Smooth muscle cell of the coronary artery (primary cell): ENCODE measurements at places on chromosomes 11 and 22. TPM values are rescaled to one million over a fixed set of nuclear protein-coding genes. Genes with fewer than 3 reads are reported as not detected.

Gene MDK
- 6.9 and 60.1 TPM in 2 replicates for total RNA-seq

Gene P2RY2
- total RNA-seq, result 2.0 TPM in 1 of 2 replicates, not detected in the other

Gene FOLR1
- total RNA-seq, result not detected in 2 replicates

Gene OR8G5
- total RNA-seq, result not detected in 2 replicates

Gene A4GALT
- 16.8 and 31.9 TPM in 2 replicates for total RNA-seq
